Thymus (tissue), 14 donors: ENCODE measurements at places on chromosomes 7 and 10. TPM values are rescaled to one million over a fixed set of nuclear protein-coding genes. Genes with fewer than 3 reads are reported as not detected.

- peak; percentile 26 for DNase-seq
These were observed 43.9 kb upstream of the SRGN start for GRCh38 chr10:69043931-69044531.

DNA sequence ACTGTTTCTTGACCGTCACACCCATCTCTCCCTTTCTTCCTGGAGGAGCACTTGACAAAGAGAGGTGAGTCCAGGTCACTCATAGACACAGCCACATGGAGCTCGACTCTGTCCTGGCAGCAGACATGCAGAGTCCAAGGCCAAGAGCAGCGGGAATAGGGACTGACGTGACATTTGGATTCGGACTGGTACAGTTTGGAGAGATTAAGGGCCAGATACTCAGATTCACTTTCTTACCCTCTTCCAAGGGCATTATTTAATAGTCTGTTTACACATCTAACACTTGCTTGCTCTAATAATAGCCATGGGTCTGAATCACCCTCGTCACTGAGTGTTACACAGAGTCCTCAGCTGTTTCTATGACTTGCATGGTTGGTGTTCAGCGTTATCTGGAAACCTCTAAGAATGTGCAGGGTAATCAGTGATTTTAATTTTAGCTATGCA lies 39.2 kb upstream of the OTUD1 start:
- no peak for DNase-seq

GRCh38 chr7:94043299-94043698 lies 39.1 kb upstream of the BET1 start:
- DNase-seq, result no peak

DNA sequence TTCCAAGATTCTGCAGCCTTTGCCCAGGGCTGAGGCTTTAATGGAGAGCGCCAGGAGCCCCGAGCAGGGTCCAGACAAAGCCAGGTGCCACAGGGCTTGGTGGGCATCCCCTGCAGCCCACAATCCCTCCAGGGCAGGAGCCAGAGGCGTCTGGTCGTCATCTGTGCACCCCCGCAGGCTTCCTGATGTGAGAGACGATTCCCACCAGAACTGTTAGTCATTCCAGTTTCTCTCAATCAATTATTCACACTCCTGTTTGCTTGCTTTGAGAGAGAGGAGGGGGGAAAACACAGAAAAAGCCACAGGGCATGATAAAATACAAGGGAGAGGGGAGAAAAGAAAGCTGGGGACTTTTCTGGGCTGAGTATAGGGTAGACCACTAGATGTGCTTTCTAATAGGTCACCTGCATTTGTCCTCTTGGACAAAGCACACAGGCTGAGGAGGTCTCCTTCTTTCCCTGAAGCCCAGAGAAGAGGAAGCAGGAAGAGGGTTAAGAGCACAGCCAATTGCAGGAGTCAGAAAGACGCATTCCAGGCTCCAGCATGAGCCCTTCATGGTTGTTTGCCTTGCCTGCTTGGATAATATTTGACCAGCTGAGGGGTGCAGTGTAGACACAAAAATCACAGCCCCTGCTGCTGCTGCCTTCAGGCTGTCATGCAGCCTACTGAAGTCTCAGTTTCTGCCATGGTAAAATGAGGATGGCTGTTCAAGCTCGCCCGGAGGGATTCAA lies 194.4 kb downstream of the PLXNA4 start:
- no peak for DNase-seq

- DNase-seq, result no peak
These were observed 131.7 kb downstream of the GRK5 start for GRCh38 chr10:119339109-119339508.

GRCh38 chr10:100570506-100570905 lies 34.8 kb downstream of the HIF1AN start:
- DNase-seq, result no peak

DNA sequence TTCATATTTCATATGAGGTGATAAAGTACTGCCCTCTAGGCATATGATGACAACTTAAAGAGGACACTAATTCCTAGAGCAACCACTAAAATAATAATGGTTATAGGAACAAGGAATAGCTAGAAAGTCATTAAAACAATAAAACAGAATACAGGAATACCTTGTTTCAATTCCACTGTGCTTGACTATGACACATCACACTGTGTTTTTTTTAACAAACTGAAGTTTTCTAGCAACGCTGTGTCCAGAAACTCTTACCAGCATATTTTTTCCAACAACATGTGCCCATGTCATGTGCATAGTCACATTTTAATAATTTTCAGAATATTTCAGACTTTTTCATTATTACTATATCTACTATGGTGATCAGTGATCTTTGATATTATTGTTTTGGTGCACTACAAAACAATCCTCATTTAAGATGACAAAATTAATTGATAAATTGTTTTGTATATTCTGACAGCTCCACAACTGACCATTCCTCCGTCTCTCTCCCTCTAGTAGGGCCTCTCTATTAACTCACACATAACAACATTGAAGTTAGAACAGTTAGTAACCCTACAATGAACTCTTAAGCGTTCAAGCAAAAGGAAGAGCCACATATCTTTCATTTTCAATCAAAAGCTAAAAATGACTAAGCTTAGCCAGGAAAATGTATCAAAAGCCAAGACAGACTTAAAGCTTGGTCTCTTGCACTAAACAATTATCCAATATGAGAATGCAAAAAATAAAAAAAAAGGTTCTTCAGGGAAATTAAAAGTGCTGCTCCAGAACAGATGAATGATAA lies 85.8 kb downstream of the SNX13 start:
- no peak for DNase-seq

DNA sequence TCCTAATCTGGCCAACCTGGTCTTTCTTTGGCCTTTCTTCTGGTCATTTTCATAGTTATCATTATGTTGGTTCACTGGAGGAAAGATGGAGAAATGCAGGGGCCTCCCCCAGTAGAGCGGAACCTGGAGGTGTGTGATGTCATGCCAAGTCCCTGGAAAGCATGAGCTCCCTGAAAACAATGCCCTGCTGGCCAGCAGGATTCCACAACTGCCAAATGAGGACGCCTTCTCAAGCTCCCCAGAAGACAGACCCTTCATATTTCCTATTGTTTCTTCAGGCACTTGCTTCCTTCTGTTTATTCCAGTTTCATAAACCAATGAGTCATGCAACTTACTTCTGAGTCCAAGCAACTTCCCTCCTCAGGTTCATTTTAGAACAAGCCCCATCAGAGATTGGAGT lies 339.0 kb downstream of the GATA3 start:
- no peak for DNase-seq

DNA sequence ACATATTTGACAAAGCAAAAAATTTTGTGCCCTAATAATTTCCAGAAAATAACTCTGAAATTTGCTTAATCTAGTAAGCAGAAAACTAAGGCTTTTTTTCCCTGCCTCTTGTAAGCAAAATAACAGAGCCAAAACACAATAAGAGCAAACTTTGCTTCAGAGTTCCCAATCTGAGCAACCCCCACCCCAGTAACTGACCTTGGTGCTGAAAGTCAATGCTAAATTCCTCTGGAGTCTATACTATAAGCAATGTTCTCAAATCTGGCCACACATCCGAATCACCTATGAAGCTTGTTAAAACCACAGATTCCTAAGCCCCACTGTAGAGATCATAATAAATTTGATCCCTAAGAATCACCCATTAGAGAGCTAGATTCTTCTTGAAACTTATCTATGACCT lies 150.5 kb downstream of the ELAPOR2 start:
- DNase-seq, result no peak

- DNase-seq, result no peak
These were observed 224.2 kb upstream of the NPY start for GRCh38 chr7:24059775-24060174.

DNA sequence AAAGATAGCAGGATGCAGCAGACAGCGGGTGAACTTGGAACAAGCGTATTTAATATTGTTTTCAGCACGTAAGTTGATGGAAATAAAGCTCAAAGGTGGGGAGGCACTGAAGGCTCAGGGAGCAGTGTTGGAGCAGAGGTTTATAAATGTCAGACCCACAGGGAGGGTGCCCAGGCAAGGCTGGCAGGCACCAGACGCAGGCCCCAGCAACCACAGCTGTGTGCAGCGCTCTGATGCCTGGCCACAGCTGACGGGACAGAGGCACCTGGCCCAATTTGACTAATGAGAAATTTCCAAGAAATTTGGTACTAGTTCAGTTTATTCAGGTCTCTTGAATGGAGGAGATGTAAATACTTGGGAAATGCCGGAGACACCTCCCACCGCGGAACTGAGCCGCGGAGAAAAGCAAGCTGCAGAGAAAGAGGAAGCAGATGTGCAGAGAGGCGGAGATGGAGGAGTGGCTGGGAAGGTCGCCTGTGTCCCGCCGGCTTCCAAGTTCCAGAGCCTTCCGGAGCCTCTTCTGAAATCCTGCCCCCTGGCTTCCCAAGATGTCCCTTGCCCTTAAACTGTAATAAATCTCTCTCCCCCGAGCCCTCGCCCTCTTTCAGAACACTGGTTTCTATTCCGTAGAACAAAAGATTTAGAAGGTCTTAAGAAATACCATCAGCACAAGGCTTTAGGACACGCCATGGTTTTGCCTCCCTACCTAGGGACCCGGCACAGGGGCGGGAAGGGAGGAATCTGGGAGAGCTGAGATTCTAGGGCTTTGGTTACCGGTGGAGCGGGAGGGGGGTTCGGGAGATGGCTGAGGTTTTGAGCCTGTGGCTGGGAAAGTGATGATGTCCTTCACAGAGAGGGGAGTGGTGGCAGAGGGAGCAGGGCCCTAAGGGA lies 38.4 kb upstream of the PLXNA4 start:
- DNase-seq, result no peak

DNA sequence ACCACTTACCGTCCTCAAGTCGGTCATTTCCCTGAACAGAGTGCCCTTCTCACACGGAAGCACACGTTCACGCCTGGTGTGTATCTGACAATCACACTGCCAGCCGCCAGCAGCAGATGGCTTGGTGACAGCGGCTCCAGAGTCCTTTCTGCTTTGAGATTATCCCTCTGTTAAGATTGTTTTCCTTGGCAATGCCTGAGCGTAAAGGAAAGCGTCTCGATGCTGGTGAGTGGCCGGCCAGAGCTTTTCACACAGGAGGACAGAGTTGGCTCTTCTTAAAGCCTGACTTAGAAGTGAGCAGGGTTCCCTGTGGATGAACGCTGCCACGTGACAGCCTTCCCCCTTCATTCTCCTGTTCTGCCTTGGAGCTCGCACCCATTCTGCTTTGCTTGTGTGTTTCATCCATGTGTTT lies 22.1 kb upstream of the PRKAR1B start:
- DNase-seq, result no peak

GRCh38 chr10:88565072-88565471 lies 18.0 kb downstream of the RNLS start:
- no peak for DNase-seq

NDUFA5 gene
- 73.5 TPM for total RNA-seq

OR13A1 gene
- total RNA-seq, result 0.28 TPM

HKDC1 gene
- 15.3 TPM for total RNA-seq

EN2 gene
- total RNA-seq, result under 0.01 TPM
